Stimulated activated CD4-positive, alpha-beta T cell treated with anti-CD3 and anti-CD28 coated beads, Interleukin-2, amount 100 ng/mL, for 24 hours (primary cell): ENCODE measurements at places on chromosomes 16 and 17.

DNA sequence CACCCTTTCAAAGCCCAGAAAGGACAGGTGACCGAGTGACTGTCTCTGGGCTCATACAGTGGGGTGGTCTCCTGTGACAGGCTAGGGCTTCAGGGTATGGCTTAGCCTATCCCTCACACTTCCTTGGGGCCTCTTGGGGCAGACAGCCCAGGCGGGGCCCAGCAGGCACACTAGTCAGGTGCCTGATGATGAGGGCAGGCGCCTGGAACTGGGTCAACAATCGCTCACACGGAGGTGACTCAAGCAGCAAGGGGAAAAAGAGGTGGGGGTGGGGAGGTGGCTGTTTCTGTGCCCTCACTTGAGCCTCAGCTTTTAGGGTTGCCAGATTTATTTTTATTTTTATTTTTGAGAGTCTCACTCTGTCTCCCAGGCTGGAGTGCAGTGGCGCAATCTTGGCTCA is 6.4 kb upstream of the GRN start:
- no peak for DNase-seq

GRCh38 chr17:27558842-27559505 is 72.0 kb upstream of the LGALS9 start:
- DNase-seq = no peak

GRCh38 chr17:14580499-14580898 is 279.6 kb downstream of the HS3ST3B1 start:
- no peak for DNase-seq

GRCh38 chr17:58183514-58183913 is 9.0 kb upstream of the EPX start:
- no peak for DNase-seq

- peak; percentile 99 for DNase-seq
Observed at GRCh38 chr17:56833809-56834379, at the start of the genes C17orf67 and DGKE. TSS of gene C17orf67 (minus strand) at chr17:56833920. CDS start at chr17:56815810, 18,110 bp downstream. TSS of gene DGKE (plus strand) at chr17:56834151. CDS start at chr17:56834796, 645 bp downstream.

DNA sequence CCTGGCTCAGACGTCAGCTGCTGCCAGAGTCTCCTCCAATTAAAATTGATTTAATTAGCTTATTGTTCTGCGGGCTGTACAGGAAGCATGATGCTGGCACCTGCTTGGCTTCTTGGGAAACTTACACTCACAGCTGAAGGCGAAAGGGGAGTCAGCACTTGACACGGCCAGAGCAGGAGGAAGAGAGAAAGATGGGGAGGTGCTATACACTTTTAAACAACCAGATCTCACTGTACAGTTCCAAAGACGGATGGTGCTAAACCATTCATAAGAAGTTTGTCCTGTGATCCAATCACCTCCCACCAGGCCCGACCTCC is 1.4 kb upstream of the PRDM7 start:
- DNase-seq = no peak

GRCh38 chr17:19249681-19250080 is 12.5 kb downstream of the EPN2 start:
- DNase-seq = no peak

DNA sequence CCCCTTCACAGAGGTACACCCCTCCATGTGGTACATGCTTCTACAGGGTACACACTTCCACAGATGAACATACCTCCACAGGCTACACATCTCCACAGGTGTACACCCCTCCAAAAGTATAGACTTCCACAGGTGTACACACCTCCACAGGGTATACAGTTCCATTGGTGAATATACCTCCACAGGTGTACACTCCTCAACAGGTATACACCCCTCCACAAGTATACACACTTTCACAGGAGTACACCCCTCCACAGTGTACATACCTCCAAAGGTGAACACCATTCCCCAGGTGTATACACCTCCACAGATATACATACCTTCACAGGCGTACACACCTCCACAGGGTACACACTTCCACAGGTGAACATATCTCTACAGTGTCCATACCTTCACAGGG is 9.4 kb downstream of the FOXN1 start:
- no peak for DNase-seq

DNA sequence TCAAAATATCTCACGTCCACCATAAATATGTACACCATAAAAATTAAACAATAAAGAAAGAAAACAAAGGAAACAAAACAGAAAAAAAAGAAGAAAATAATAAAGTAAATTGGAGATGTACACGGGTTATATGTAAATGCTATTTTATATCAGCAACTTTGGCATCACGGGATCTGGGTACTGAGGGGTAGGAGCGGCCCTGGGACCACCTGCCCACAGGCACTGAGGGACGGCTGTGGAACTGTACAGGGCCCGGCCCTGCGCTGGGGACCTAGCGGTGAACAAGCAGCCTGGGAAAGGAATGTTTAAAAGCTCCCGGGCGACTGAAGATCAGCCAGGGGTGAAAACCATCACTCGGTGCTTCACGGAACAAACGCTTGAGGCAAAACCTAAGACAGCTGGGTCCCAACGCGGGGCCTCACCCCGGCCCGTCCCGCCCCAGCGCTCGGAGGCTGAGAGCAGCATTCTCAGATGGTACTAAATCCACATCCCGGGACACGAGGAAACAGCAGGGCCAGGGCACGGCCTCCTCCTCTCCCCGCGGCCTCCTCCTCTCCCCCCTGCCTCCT is 31.2 kb downstream of the NXN start:
- DNase-seq = no peak

- DNase-seq = no peak
Observed at GRCh38 chr17:36939802-36940312, 2.6 kb downstream of the LHX1 start.

DNA sequence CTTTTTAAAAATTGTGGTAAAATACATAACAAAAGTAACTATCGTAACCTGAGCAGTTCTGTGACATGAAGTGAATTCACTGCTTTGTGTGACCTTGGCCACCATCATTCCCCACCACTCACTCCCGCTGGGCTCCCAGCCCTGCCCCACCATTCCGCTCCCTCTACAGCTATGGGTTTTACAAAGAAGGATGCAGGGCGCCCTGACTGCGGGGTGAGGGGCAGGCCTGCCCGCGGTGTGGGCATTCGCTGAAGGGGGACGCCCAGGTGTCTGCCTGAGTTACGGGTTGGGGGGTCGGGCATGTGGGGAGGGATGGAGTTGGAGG is at the start of gene CEMP1:
Gene CEMP1 (minus strand): TSS at position 38 of the 325 bp plus-strand sequence. CDS start 335 bp downstream, outside the sequence.
- DNase-seq = no peak

- no peak for DNase-seq
Observed at GRCh38 chr16:65042438-65043365, 79.2 kb downstream of the CDH11 start.

DNA sequence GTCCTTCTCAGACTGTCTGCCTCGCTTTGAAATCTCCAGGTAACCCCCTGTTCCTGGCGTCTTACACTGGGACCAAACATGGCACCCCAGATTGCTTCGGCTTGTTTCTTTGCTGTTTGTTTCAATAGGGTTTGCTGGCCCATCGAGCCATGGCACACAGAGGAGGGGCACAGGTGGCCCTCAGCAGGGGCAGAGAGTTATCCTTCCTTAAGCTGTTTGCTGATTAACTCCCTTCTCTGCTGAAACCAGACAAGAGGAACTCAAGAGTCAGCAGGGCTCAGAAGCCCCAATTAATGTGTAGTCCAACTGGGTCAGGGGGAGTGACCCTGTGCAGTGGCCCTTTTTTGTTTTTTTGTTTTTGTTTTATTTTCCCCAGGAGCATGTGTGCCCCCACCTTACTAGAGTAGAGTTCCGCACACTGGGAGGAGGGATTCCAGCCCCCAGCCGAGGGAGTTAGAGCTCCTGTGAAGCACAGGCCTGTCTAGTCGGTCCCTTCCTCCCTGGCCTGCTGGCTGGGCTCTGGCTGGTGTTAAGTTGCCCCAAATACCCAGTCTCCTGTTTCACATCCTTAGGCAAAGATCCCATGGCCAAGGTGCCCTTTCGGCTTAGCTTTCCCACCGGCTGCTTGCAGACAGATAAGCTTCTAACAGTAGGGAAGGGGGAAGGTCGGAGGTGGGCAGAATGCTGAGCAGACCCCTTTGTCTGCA is 39.3 kb downstream of the YPEL2 start:
- no peak for DNase-seq

- no peak for DNase-seq
Observed at GRCh38 chr17:68255731-68256538, 8.1 kb downstream of the AMZ2 start.

GRCh38 chr16:56777001-56777400 is 47.1 kb downstream of the NUP93 start:
- no peak for DNase-seq

DNA sequence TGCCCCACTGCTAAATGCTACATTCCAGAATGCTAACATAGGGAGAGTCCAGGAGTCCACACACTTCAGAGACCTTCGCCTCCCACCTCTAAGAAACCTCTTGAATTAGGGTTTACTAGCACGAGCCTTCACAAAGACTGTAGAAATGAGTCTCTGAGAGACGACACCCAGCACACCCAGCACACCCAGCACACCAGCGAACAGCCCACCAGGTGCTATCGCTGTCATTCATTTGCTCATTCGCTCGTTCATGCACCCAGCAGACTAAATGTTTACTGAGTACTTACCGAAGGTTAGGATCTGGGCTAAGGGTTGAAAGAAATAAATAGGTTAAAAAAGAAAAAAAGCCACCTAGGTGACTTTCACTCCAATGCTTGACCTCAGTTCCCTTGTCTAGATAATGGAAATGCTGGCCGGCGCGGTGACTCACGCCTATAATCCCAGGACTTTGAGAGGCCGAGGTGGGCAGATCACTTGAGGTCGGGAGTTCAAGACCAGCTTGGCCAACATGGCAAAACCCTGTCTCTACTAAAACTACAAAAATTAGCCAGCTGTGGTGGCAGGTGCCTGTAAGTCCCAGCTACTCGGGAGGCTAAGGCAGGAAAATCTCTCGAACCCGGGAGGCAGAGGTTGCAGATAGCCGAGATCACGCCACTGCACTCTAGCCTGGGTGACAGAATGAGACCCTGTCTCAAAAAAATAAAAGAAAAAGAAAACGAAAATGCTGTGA is 100.8 kb downstream of the ADCY9 start:
- no peak for DNase-seq

GRCh38 chr16:20720251-20720650 is 21.4 kb downstream of the THUMPD1 start:
- DNase-seq = no peak

GRCh38 chr16:85829751-85830445 is 30.4 kb downstream of the COX4I1 start:
- DNase-seq = no peak

- DNase-seq = no peak
Observed at GRCh38 chr17:77505181-77505639, 364.4 kb downstream of the SEC14L1 start.

DNA sequence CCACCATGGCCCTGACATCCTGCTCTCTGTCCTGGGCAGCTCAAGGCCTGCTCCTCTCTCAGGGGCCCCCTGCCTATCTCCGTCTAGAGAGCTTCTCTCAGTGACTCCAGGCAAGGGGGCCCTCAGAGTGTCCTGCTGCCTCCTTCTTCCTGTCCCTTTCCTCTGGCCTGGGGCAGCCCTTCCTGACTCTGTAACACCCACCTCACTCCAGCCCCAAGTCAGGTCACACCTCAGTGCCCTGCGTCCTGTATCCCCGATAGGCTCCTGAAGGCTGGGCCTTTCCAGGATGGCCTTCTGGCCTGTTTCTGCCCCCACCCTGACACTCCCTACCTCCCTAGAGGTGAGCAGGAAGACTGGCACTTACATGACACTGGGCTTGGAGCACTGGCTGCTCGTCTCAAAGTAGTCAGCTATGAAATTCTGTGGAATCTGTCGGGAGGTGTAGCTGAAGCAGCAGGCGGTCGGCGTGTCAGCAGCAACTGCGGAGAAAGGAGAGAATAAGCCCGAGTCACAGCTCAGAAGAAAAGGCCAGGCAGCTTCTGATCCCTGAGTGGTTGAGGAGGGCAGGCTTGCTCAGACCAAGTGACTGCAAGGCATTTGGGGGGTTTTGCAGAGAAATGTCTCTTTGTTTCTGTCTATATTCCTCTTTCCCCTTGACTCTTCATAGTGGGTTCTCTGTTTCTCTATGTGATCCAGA is 976 bp downstream of the CCL3L1 start:
- peak; percentile 21 for DNase-seq

GRCh38 chr16:65601781-65602180 is 479.9 kb upstream of the CDH11 start:
- no peak for DNase-seq

DNA sequence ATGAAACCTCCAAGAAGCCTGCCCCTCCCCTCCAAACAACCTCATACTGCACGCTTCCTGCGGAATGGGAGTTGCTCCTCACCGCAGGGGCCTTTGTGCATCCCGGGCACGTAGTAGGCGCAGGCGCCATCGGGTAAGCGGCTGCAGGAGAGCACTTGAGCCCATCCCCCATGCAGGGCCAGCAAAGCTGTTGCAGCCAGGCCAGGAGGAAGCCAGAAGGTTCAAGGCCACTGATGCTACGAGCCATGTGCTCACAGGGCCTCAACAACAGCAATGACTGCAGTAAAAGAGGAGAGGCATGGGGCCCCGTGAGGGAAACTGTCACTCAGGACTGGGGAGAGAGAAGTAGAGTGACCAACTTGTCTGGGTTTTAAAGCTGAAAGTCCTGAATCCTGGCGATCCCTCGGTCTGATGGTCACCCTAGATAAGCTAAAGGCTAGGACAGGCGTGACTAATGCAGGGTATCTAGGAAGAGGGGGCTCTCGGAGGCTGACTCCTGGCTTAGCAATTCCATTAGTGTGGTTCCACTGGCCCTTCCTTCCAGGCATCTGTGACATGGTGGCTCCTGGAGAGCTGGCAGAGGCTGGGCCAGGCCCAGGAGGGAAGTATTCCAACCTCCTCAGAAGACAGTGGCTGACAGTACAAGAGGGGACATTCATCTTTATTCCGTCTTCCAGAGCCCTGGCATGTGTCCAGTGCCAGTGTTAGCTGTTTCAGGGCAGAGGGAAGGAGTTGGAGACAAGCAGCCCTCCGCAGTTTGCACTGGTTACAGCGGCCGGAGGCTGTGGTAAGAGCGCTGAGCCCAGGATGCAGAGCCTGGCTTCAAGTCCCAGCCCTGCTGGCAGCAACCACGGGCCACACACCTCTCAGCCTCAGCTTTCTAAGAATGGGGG is 20.8 kb downstream of the GOSR2 start:
- peak; percentile 22 for DNase-seq

DNA sequence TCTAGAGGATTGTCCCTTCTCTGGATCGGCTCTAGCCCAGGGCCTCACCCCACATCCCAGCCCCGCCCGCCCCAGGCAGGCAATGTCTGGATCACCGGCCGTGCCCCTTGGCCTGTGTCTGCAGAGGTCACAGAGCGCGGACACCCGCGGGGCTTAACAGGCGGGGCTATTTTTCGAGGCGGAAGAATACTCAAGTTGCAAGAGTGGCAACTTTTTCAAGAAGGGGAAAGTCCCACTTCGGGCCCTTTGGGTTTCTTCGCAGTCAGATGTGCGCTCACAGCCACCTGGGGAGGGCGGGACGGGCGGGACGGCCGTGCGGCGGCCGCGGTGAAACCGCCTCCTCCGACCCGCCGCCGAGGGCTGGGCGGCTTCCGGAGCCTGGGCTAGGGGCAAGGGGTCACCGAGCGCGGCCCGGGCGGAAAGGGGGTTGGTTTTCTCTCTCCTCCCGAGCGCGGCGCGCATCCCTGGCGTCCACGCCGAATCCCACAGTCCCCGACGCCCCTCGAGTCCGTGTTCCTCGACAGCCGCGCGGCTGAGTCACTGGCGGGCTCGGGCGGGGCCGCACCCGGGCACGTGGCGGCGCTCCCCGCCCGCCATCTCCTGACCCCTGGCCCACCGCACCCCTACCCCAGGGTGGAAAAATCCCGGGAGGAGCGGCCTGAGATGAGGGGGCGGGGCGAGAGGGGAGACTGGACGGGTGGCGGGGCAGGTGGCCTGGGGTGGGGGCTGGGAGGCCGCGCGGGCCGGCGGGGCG is 1.2 kb upstream of the PFN1 start:
- peak; percentile 78 for DNase-seq
